ENCODE measurements at places on chromosomes 6 and 20. TPM values are rescaled to one million over a fixed set of nuclear protein-coding genes. Genes with fewer than 3 reads are reported as not detected.
A peak's percentile ranks its signal among the peaks of the same experiment; 100 is the strongest.

- H3K4me1 ChIP-seq, result peaks cover 2% of the 10 kb centered on the region
- no peak overlapping the region for H3K4me3 ChIP-seq
- no peaks in the 10 kb centered on the region for H3K27me3 ChIP-seq
- DNase-seq, result peak; percentile 66
- H3K36me3 ChIP-seq, result no peaks in the 10 kb centered on the region
Observed at GRCh38 chr6:3356056-3356823, 97.5 kb downstream of the PSMG4 start.

- no peak overlapping the region for H3K4me3 ChIP-seq
- no peak for DNase-seq
- H3K27ac ChIP-seq, result no peak overlapping the region
- no peaks in the 10 kb centered on the region for H3K27me3 ChIP-seq
Observed at GRCh38 chr20:56949318-56949717, 317.1 kb downstream of the BMP7 start.

DNA sequence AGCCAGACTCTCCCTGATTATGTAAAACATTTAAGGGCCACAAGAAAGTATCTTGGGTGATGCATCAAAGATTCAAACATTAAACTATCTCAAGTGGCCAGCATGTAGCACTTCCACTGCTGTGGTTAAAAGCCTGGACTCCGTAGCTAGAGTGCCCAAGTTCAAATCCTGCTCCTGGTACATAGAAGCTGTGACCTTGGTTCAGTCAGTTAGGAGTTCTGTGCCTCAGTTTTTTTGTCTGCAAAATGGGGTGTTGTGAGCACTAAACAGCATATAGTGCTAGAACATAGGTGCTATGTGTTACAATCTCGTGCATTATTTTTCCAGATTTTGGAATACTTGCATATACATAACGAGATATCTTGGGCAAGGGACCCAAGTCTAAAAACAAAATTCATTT is 68.7 kb downstream of the PSMG4 start:
- no peaks in the 10 kb centered on the region for H3K36me3 ChIP-seq
- no peaks in the 10 kb centered on the region for H3K4me1 ChIP-seq
- no peaks in the 10 kb centered on the region for H3K27me3 ChIP-seq
- DNase-seq, result no peak
- no peak overlapping the region for H3K27ac ChIP-seq

- no peaks in the 10 kb centered on the region for H3K36me3 ChIP-seq
- no peak overlapping the region for H3K27ac ChIP-seq
- DNase-seq, result no peak
Observed at GRCh38 chr20:1827974-1828785, 67.0 kb upstream of the SIRPA start.

DNA sequence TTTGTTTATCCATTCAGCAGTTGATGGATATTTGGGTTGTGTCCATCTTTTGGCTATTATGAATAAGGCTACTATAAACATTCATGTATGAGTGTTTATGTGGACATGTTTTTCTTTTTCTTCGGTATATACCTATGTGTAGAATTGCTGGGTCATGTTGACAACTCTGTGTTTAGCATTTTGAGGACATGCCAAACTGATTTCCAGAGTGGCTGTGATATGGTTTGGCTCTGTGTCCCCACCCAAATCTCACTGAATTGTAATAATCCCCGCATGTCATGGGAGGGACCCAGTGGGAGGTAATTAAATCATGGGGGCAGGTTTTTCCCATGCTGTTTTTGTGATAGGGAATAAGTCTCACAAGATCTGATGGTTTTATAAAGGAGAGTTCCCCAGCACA is 439.7 kb downstream of the UTRN start:
- DNase-seq, result no peak
- no peak overlapping the region for H3K27ac ChIP-seq
- H3K36me3 ChIP-seq, result no peaks in the 10 kb centered on the region
- H3K27me3 ChIP-seq, result no peaks in the 10 kb centered on the region
- no peak overlapping the region for H3K4me3 ChIP-seq

- no peaks in the 10 kb centered on the region for H3K27me3 ChIP-seq
- DNase-seq, result no peak
- H3K36me3 ChIP-seq, result no peaks in the 10 kb centered on the region
- H3K27ac ChIP-seq, result no peak overlapping the region
Observed at GRCh38 chr20:42173440-42173839, 555.3 kb upstream of the CHD6 start.

DNA sequence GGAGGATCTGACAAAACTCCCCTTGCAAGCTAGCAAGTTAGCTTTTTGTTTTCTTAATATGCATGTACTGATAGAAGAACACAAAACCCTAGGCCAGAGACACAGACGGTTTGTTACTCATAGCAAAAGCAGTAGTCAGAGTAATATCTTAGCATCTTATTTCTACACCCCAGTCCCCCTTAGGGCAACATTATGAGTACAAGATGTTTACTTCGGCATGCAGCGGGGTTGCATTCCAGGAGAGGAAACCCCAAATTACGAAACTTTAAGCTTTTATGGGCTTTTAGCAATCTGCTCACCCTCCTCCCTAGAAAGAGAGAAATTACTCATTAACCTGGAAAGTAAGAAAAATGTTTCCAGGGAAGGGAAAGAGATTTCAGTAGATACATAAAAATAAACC is 1286.9 kb downstream of the EPHA7 start:
- H3K27ac ChIP-seq, result no peak overlapping the region
- H3K4me3 ChIP-seq, result no peak overlapping the region
- H3K27me3 ChIP-seq, result no peaks in the 10 kb centered on the region
- H3K36me3 ChIP-seq, result no peaks in the 10 kb centered on the region
- no peak for DNase-seq

- H3K4me3 ChIP-seq, result no peak overlapping the region
- no peaks in the 10 kb centered on the region for H3K36me3 ChIP-seq
- no peaks in the 10 kb centered on the region for H3K27me3 ChIP-seq
- no peak for DNase-seq
- no peaks in the 10 kb centered on the region for H3K4me1 ChIP-seq
- no peak overlapping the region for H3K27ac ChIP-seq
Observed at GRCh38 chr6:17552861-17553260, 47.2 kb upstream of the FAM8A1 start.

- no peak overlapping the region for H3K27ac ChIP-seq
- H3K27me3 ChIP-seq, result no peaks in the 10 kb centered on the region
- DNase-seq, result no peak
- no peaks in the 10 kb centered on the region for H3K36me3 ChIP-seq
Observed at GRCh38 chr6:159440911-159441703, 251.9 kb downstream of the SOD2 start.

- H3K27ac ChIP-seq, result no peak overlapping the region
- no peaks in the 10 kb centered on the region for H3K27me3 ChIP-seq
- H3K4me1 ChIP-seq, result peaks cover 4% of the 10 kb centered on the region
Observed at GRCh38 chr20:62308102-62308822, 5.5 kb downstream of the ADRM1 start.

DNA sequence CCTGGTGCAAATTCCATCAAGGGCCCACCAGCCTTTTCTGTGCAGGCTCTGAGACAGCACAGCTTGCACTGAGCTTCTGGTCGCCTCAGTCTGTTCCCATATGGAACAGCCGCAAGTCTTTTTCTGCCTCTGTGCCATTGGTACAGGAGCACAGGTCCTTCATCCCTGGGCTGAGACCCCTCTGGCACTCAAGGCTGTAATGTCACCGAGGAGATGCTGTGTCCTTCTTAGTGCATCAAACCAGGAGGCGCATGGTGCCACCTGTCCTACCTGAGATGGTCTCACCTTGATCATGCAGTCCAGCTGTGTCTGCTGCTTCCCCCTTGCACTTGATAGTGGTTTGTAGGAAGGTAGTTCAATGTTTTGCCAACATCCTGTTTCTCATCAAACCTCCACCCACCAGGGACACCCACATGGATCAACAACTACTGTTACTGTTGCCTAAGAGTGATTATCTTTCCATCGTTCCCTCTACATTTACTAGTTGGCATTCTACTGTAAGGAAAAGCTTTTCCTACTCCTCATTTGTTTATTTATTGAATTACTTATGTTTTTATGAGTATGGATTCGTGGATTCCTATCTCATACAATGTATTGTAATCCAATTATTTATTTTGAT is 29.0 kb downstream of the FAM50B start:
- H3K36me3 ChIP-seq, result no peaks in the 10 kb centered on the region
- H3K4me3 ChIP-seq, result no peak overlapping the region
- no peaks in the 10 kb centered on the region for H3K27me3 ChIP-seq
- no peak for DNase-seq
- no peak overlapping the region for H3K27ac ChIP-seq
- H3K4me1 ChIP-seq, result no peaks in the 10 kb centered on the region

DNA sequence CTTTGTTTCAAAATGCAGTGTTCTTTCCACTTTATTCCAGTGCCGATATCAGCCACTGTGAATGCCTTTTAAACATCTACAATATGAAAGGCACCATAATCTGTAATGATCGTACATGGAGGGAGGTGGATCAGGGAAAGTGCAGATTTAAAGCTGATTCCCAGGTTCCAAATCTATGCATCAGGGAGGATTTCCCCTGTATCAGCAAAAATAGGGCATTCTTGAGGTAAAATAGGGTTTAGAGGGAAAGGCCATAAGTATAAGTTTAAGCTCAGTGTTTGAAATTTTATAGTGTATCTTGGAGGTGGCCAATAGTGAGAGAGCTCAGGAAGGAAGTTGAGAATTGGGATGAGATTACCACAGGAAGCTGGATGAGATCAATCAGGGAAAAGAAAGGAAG is 289.7 kb upstream of the ID4 start:
- no peaks in the 10 kb centered on the region for H3K36me3 ChIP-seq
- DNase-seq, result no peak
- H3K27me3 ChIP-seq, result no peaks in the 10 kb centered on the region
- no peak overlapping the region for H3K27ac ChIP-seq

DNA sequence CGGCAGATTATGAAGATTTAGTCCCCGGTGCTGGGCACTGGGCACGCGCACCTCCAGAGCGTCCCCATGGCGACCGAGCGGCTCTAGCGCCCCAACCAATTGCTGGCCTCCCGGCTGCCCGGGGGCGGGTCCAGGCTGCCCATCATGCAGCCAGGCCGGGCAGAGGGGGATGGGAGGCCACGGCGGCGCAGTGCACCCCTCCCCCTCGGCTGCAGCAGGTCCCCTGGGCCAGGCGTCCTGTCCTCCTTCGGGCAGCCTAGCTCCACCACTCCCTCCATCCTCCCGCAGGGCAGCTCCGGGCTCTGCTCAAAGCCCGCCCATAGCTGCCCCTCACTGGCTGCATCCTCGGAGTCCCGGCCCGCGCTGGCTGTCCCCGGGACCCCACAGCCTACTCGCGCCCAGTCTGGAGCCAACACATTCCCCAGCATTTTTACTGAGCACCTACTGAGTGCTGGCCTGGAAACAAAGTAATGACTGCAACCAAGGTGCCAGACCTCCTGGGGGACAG is 99.4 kb downstream of the ASXL1 start:
- H3K4me1 ChIP-seq, result peaks cover 2% of the 10 kb centered on the region
- peak; percentile 72 for DNase-seq
- H3K27ac ChIP-seq, result no peak overlapping the region
- H3K36me3 ChIP-seq, result peaks cover 9% of the 10 kb centered on the region

DNA sequence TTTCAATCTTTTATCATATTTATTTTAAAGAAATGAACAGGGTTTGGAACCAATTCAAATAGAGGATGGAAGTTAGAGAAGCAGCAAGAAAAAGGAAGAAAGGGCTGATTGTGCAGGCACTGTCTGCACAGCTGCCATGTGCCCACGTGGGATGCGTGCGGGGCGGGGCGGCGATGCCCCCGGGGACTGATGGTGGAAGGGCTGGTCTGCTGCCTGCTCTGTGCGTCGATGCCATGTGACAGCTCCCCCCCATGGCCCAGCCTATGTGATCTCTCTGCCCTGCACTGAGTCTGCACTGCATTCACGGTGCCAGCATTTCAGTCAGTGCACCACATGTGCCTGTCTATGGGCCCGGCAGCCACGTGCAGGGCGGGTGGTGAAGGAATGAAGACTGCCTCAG is 96.4 kb downstream of the IRF4 start:
- no peaks in the 10 kb centered on the region for H3K4me1 ChIP-seq
- peaks cover 2% of the 10 kb centered on the region for H3K36me3 ChIP-seq
- no peak overlapping the region for H3K27ac ChIP-seq
- no peaks in the 10 kb centered on the region for H3K27me3 ChIP-seq
- no peak overlapping the region for H3K4me3 ChIP-seq
- DNase-seq, result no peak

DNA sequence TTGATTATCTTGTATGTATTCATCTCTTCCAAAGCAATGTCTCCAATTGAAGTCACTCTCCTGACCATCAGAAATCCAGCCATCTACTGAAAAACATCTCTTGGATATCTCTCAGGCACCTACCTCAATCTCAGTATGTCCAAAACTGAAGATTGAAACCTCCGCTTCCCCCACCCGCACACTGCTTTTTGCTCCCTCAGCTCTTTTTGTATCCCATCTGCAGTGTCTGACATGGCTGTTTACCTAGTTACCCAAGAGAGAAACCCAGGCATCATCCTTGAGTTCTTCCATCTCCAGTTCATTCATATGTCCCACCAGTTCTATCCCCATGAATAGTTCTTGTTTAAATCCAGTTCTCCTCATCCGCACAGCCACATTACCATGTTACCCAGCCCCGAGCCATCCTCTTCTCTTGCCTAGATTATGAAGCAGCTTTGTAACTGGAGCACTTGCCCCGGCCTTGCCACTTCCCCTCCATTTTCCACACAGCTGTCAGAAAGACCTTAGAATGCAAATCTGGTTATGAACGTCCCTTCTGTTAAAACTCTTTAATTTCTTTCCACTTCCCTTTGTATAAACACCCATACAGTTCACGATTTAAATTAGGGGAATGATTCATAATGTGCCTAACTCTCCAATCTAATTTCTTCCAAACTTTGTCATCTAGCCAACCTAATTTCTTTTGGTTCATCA is 40.5 kb upstream of the GCLC start:
- DNase-seq, result no peak
- no peaks in the 10 kb centered on the region for H3K36me3 ChIP-seq
- no peak overlapping the region for H3K27ac ChIP-seq
- no peak overlapping the region for H3K4me3 ChIP-seq
- no peaks in the 10 kb centered on the region for H3K27me3 ChIP-seq

GRCh38 chr20:15506311-15506710 is 1066.9 kb downstream of the KIF16B start:
- no peaks in the 10 kb centered on the region for H3K4me1 ChIP-seq
- no peak overlapping the region for H3K4me3 ChIP-seq
- no peak overlapping the region for H3K27ac ChIP-seq
- H3K27me3 ChIP-seq, result no peaks in the 10 kb centered on the region
- no peaks in the 10 kb centered on the region for H3K36me3 ChIP-seq
- DNase-seq, result no peak

- no peaks in the 10 kb centered on the region for H3K36me3 ChIP-seq
- H3K4me3 ChIP-seq, result no peak overlapping the region
- peak overlapping the region; percentile 57 for H3K27ac ChIP-seq
- DNase-seq, result no peak
- no peaks in the 10 kb centered on the region for H3K27me3 ChIP-seq
- peaks cover 27% of the 10 kb centered on the region for H3K4me1 ChIP-seq
Observed at GRCh38 chr6:11920566-11920965, 91.5 kb upstream of the HIVEP1 start.

- H3K4me3 ChIP-seq, result no peak overlapping the region
- H3K27ac ChIP-seq, result no peak overlapping the region
- peaks cover 3% of the 10 kb centered on the region for H3K27me3 ChIP-seq
- no peaks in the 10 kb centered on the region for H3K36me3 ChIP-seq
- peak; percentile 22 for DNase-seq
Observed at GRCh38 chr20:24735263-24735662, 213.8 kb upstream of the CST7 start.

- no peaks in the 10 kb centered on the region for H3K27me3 ChIP-seq
- H3K4me1 ChIP-seq, result no peaks in the 10 kb centered on the region
- no peak for DNase-seq
Observed at GRCh38 chr20:16966276-16966880, 218.2 kb downstream of the OTOR start.

The BMP2 gene
- total RNA-seq, result 15.9 TPM

The SYCP2L gene
- total RNA-seq, result under 0.01 TPM

The HSPA1A gene
- 111 TPM for total RNA-seq

The IMPG1 gene
- not detected for total RNA-seq

The WFDC12 gene
- total RNA-seq, result not detected

The LST1 gene
- not detected for total RNA-seq
